Calu3 (cell line): ENCODE measurements at places on chromosomes 16 and 17. TPM values are rescaled to one million over a fixed set of nuclear protein-coding genes. Genes with fewer than 3 reads are reported as not detected.

The HS3ST3B1 gene
- total RNA-seq: 0.78 and 0.80 TPM in 2 replicates

The PLA2G10 gene
- 3.3 and 6.3 TPM in 2 replicates for total RNA-seq

The CRYBA1 gene
- not detected in 2 replicates for total RNA-seq

The DRC3 gene
- total RNA-seq: 2.0 and 2.8 TPM in 2 replicates

The IL21R gene
- total RNA-seq: not detected in 2 replicates

The LGALS3BP gene
- 747 and 1,100 TPM in 2 replicates for total RNA-seq

The CHST4 gene
- total RNA-seq: 72.9 and 105 TPM in 2 replicates

The COQ7 gene
- 24.3 and 28.5 TPM in 2 replicates for total RNA-seq

The CCL2 gene
- 1.8 and 6.0 TPM in 2 replicates for total RNA-seq

The PABPN1L gene
- not detected in 2 replicates for total RNA-seq

The FOXJ1 gene
- 0.15 TPM in 1 of 2 replicates, not detected in the other for total RNA-seq

The CSF3 gene
- total RNA-seq: 0.38 TPM in 1 of 2 replicates, not detected in the other

The ENPP7 gene
- not detected in 2 replicates for total RNA-seq

The TNP2 gene
- not detected in 2 replicates for total RNA-seq

The CD79B gene
- not detected in 2 replicates for total RNA-seq

The SMURF2 gene
- 15.0 and 18.8 TPM in 2 replicates for total RNA-seq

The CTF1 gene
- total RNA-seq: 1.9 and 2.3 TPM in 2 replicates

The CD300E gene
- not detected in 2 replicates for total RNA-seq

The NPTX1 gene
- 0.20 and 0.21 TPM in 2 replicates for total RNA-seq

The TM4SF5 gene
- total RNA-seq: 0.54 and 0.56 TPM in 2 replicates

The ESRP2 gene
- 100 and 103 TPM in 2 replicates for total RNA-seq

The CCL3 gene
- total RNA-seq: not detected in 2 replicates

The PPY gene
- total RNA-seq: not detected in 2 replicates

The MMP25 gene
- 0.27 and 0.31 TPM in 2 replicates for total RNA-seq

The CES5A gene
- not detected in 2 replicates for total RNA-seq

The RASL10B gene
- 0.95 and 1.4 TPM in 2 replicates for total RNA-seq

The RNF222 gene
- not detected in 2 replicates for total RNA-seq

The CACNG5 gene
- not detected in 2 replicates for total RNA-seq

The MEIOB gene
- not detected in 2 replicates for total RNA-seq

The TGFB1I1 gene
- total RNA-seq: 14.5 and 18.7 TPM in 2 replicates

The KRTAP4-3 gene
- total RNA-seq: not detected in 2 replicates
